Nephron progenitor cell (in vitro differentiated cells): ENCODE measurements at places on chromosomes 1 and 21.
A peak's percentile ranks its signal among the peaks of the same experiment; 100 is the strongest.

DNA sequence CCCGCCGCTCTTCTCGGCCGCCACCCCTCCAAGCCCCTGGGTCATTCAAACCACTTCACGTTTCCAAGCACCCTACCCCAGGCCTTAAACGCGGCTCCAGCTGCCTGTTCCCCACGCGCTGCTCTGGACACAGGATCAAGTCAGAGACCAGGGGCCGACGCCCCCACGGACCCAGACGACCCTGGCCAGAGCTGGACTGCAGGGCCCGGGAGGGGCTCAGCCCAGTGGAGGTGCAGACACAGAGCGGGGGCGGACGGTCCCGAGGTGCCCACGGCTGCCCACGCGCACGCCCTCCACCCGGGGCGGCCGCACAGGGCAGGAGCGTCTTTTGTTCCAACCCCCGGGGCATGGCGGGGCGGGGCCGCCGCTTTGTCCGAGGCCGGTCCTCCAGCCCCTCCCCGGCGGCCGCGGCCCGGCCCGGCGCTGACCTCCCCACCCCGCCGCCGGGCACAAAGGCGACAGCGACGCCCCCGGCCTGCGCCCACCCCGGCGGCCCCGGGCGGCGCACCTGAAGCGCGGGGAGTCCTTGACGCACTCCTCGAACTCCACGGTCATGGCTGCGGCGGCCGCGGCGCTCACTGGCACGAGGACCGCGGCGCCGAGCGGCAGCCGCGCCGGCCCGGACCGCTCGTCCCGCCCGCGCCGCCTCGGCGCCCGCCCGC, 338 bp downstream of the ACAP3 start:
- peaks cover 6% of the 10 kb centered on the region for H3K27me3 ChIP-seq
- no peak overlapping the region for H3K27ac ChIP-seq
- no peaks in the 10 kb centered on the region for H3K36me3 ChIP-seq
- peak overlapping the region; percentile 85 for H3K4me3 ChIP-seq
- no peak for DNase-seq
- H3K4me1 ChIP-seq: peaks cover 27% of the 10 kb centered on the region

DNA sequence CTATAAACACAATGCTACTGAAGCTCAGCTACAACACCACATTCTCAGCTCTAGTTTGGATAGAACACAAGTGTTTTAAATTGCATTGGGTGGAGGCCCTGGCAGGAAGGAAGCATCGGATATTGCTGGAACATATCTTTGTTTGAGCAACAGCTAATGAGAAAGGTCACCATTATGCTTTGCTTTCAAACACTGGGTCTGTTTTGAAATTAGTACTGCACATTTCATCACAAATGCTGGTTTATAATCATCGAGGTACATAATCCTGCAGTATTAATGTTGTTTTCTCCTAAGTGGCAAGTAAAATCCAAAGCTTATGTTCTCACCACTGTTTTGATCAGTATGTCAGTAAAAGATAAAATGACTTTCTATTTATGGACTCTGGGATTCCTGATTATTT, 61.5 kb upstream of the ARHGAP29 start:
- H3K27me3 ChIP-seq: no peaks in the 10 kb centered on the region
- no peak for DNase-seq
- H3K4me3 ChIP-seq: no peak overlapping the region
- H3K36me3 ChIP-seq: no peaks in the 10 kb centered on the region
- peaks cover 27% of the 10 kb centered on the region for H3K4me1 ChIP-seq
- no peak overlapping the region for H3K27ac ChIP-seq

GRCh38 chr1:87111659-87112371, 197.4 kb downstream of the HS2ST1 start:
- H3K27ac ChIP-seq: peak overlapping the region; percentile 36
- DNase-seq: no peak
- no peak overlapping the region for H3K4me3 ChIP-seq
- no peaks in the 10 kb centered on the region for H3K36me3 ChIP-seq
- peaks cover 18% of the 10 kb centered on the region for H3K4me1 ChIP-seq

- no peaks in the 10 kb centered on the region for H3K36me3 ChIP-seq
- peak overlapping the region; percentile 84 for H3K4me3 ChIP-seq
- DNase-seq: peak; percentile 75
- peaks cover 78% of the 10 kb centered on the region for H3K27me3 ChIP-seq
- H3K27ac ChIP-seq: no peak overlapping the region
These were observed 495 bp upstream of the NTRK1 start for GRCh38 chr1:156860113-156860627.

- H3K27ac ChIP-seq: no peak overlapping the region
- peaks cover 10% of the 10 kb centered on the region for H3K4me1 ChIP-seq
- no peak overlapping the region for H3K4me3 ChIP-seq
These were observed 101.8 kb downstream of the AKT3 start for GRCh38 chr1:243748227-243748626.

- H3K4me3 ChIP-seq: no peak overlapping the region
- peaks cover 5% of the 10 kb centered on the region for H3K4me1 ChIP-seq
- no peak overlapping the region for H3K27ac ChIP-seq
These were observed 74.6 kb downstream of the CAMK2N1 start for GRCh38 chr1:20411196-20411980.

DNA sequence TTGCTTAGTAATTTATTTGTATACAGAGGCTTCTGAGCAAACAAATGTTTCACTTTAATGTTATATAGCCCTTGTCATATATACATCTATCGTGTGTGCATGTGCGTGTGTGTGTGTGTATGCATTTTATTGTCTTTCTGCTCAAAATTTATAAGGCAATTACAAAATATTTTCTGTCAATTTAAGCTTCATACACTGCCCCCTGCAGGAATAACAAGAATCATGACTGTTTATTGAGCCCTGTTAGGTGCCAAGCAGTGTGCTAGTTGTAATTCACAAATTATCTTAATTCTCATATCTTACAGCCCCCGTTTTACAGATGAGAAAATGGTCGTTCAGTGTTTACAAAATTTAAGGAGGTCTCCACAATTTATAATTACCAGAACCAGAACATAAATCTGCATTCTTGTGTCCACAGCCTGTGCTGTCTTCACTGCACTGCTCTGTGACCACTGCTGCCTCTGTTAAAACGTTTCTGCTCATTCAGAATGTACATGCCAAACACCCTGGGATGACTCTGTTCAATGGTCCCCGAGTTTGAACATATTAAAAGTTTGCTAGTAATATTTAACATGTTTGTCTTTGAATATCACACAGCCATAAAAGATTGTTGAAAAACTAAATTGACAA, 181.3 kb downstream of the ATP6V1G3 start:
- no peaks in the 10 kb centered on the region for H3K27me3 ChIP-seq
- H3K36me3 ChIP-seq: no peaks in the 10 kb centered on the region
- H3K4me3 ChIP-seq: no peak overlapping the region
- DNase-seq: no peak

- no peak overlapping the region for H3K4me3 ChIP-seq
- no peaks in the 10 kb centered on the region for H3K36me3 ChIP-seq
- no peak overlapping the region for H3K27ac ChIP-seq
- DNase-seq: no peak
- H3K27me3 ChIP-seq: peaks cover 10% of the 10 kb centered on the region
These were observed 45.2 kb upstream of the PSEN2 start for GRCh38 chr1:226825037-226825745.

DNA sequence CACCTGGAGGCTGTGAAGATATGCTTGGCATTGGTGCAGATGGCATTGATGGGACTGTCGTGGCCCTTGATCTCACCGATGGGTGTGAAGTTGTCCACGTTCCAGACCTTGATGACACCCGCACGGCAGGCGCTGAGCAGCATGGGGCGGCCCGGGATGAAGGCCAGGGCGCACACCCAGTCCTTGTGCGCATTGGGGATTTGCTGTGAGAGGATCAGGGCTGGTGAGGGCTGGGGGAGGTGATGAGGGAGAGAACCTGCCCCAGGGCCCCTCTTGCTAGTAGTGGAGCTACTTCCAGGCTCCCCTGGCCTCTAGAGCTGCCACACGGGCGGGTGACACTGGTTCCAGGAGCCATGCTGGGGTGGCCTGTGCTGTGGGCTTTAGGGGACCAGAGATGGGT, 48.8 kb downstream of the KIF21B start:
- H3K27ac ChIP-seq: no peak overlapping the region
- peaks cover 31% of the 10 kb centered on the region for H3K36me3 ChIP-seq
- H3K4me3 ChIP-seq: no peak overlapping the region
- H3K27me3 ChIP-seq: peaks cover 5% of the 10 kb centered on the region

DNA sequence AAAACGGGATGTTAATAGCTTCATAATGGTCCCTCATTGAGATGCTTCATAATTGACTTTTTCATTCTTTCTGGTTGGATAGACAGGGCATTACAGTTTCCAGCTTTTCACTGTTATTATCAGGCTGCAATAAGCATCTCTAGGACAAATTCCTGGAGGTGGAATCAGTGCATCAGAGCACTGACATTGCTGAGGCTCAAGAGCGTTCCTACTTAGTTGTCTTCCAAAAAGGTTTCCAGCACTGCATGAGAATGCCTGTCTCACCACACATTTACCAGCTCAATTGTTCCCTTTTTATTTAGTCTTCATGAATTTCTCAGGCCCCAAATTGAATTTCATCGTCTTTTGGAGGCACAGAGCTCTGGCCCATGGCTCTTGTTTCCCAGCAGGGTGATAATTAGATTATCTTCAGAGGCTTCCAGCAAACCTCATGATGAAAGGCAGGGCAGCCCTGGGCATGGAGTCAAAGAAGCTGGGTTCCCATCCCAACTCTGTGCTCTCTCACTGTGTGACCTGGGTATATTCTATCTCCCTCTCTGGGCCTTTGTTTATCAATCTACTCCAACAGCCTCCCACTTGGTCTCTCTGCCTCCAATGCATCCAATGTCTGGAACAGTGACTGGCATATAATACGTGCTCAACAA, 451.4 kb downstream of the PTPRU start:
- DNase-seq: no peak
- no peaks in the 10 kb centered on the region for H3K36me3 ChIP-seq
- H3K27ac ChIP-seq: no peak overlapping the region
- no peak overlapping the region for H3K4me3 ChIP-seq
- H3K4me1 ChIP-seq: peaks cover 66% of the 10 kb centered on the region
- H3K27me3 ChIP-seq: no peaks in the 10 kb centered on the region

- H3K36me3 ChIP-seq: peaks cover 23% of the 10 kb centered on the region
- peak overlapping the region; percentile 96 for H3K4me3 ChIP-seq
- peaks cover 18% of the 10 kb centered on the region for H3K27me3 ChIP-seq
- H3K27ac ChIP-seq: peak overlapping the region; percentile 99
- peaks cover 75% of the 10 kb centered on the region for H3K4me1 ChIP-seq
These were observed 1.8 kb downstream of the RHOC start for GRCh38 chr1:112704934-112705627.

DNA sequence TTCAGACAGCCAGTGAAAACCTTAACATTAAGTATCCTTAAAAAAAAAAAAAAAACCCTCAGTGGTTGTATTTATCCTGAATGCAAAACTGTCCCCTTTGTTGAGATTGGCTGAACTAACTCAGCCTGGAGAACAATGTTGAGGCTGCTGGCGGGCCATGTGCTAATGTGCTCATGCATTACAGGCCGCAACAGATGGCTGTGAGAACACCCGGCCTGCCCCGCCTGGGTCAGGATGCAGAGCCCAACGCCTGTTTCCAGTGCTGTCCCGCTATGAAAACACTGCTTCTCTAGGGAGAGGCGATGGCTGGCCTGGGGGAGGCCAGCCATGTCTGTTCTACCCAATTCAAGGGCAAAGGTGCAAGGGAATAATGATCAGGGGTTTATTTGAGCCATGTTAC, 13.8 kb downstream of the OLIG2 start:
- H3K27ac ChIP-seq: no peak overlapping the region
- H3K27me3 ChIP-seq: peaks cover 91% of the 10 kb centered on the region
- no peaks in the 10 kb centered on the region for H3K36me3 ChIP-seq
- no peak for DNase-seq
- no peak overlapping the region for H3K4me3 ChIP-seq

DNA sequence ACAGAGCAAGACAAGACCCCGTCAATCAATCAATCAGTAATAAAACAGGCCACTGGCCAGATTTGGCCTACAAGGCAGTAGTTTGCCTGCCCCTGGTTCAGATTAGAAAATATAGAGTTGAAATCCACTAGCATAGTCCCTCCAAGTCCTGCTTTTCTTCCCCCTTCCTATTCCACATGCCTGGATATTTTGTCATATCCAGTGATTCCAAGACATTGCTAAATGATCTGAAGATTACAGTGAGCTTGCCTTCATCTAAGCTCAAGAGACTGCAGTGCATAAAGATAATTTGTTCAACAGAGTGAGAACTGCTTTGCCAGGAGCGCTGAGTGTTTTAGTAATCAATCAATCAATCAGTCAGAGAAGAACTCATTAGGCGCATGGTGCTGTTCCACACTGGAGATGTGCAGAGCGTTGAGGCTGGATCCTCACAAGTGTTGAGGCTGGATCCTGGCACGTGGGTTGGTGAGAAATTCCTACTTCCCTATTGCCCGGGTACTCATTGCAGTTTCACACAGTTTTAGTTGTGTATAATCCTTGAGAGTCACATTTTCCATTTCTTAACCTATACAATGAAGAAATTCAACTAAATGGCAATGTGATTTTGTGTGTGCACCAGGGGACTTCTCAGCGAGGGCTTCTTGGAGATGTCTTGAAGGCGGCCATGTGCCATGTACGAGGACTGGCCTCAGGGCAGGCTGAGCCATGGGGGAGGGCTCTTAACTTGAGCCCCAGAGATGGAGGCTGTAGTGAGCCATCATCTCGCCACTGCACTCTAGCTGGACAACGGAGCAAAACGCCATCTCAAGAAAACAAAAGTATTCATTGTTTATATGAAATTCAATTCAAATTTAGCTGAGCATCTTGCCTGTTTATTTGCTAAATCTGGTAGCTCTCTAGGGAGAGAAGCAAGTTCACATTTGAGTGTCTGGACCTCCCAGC, 76.3 kb downstream of the TOMM20 start:
- peaks cover 53% of the 10 kb centered on the region for H3K4me1 ChIP-seq
- no peak for DNase-seq
- H3K27ac ChIP-seq: peak overlapping the region; percentile 53
- H3K4me3 ChIP-seq: no peak overlapping the region
- no peaks in the 10 kb centered on the region for H3K36me3 ChIP-seq

DNA sequence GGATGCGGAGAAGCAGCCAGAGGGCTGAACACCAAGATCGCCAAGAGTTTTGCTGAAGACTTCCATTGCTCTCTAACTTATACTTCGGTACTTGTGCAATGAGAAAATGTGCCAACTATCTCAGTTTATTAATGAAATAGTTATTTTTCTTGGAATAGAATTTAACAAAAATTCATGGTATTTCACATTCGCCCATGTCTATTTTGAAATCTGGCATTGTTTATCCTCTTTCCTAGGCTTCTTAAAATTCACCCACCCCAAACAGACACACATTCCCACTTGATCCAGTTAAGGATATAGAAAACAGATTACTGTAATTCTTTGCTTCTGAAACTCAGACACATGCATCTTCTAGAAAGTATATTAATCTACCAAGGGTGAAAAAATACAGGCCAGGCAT, 56.3 kb upstream of the ADAMTS5 start:
- peaks cover 3% of the 10 kb centered on the region for H3K27me3 ChIP-seq
- DNase-seq: no peak
- H3K36me3 ChIP-seq: no peaks in the 10 kb centered on the region
- no peak overlapping the region for H3K27ac ChIP-seq
- H3K4me3 ChIP-seq: no peak overlapping the region

GRCh38 chr1:62735491-62736171, 47.4 kb upstream of the DOCK7 start:
- peak overlapping the region; percentile 3 for H3K27ac ChIP-seq
- no peak for DNase-seq
- H3K4me3 ChIP-seq: no peak overlapping the region
- peaks cover 4% of the 10 kb centered on the region for H3K27me3 ChIP-seq
- H3K4me1 ChIP-seq: peaks cover 8% of the 10 kb centered on the region

- DNase-seq: no peak
- H3K36me3 ChIP-seq: no peaks in the 10 kb centered on the region
- H3K4me1 ChIP-seq: no peaks in the 10 kb centered on the region
- H3K27ac ChIP-seq: no peak overlapping the region
- H3K4me3 ChIP-seq: no peak overlapping the region
These were observed 1424.2 kb downstream of the MRPL39 start for GRCh38 chr21:24183077-24183476.

GRCh38 chr1:114126261-114127095, 27.2 kb downstream of the SYT6 start:
- peaks cover 7% of the 10 kb centered on the region for H3K27me3 ChIP-seq
- H3K36me3 ChIP-seq: peaks cover 60% of the 10 kb centered on the region
- no peak overlapping the region for H3K27ac ChIP-seq
- H3K4me1 ChIP-seq: peaks cover 50% of the 10 kb centered on the region
- DNase-seq: no peak
- no peak overlapping the region for H3K4me3 ChIP-seq
